Head of caudate nucleus (tissue), 42 donors: ENCODE measurements at places on chromosomes 4 and X.
A peak's percentile ranks its signal among the peaks of the same experiment; 100 is the strongest.

- no peak for DNase-seq
These were observed 11.3 kb upstream of the PLAC1 start for GRCh38 chrX:134669378-134670098.

GRCh38 chrX:144293229-144293628 is 409.4 kb downstream of the UBE2NL start:
- no peak for DNase-seq

GRCh38 chrX:136866337-136867095 is 14.0 kb downstream of the RBMX start:
- DNase-seq: no peak

DNA sequence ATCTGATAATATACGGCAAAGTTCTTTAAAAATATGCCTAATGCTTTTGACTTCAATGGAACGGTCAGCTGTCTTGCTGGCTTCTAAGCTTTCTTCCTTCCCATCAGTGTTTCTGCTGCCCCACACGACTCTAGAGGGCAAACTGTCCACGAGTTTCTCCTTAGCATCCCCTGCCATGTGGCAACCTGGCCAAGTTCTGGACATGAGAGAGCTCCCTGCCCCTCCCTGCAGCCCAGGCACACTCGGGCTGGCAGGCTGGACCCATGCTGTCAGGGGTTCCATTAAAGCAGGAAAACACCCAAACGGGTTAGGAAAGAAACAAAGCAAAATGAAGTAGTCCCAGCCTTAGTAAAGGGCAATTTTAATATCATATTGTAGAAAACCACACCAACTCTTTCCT is 38.8 kb downstream of the KDR start:
- peak; percentile 65 for DNase-seq

GRCh38 chr4:166501941-166502382 is 628.9 kb downstream of the TLL1 start:
- no peak for DNase-seq

GRCh38 chrX:53714580-53715345 is 28.2 kb upstream of the HUWE1 start:
- DNase-seq: no peak

DNA sequence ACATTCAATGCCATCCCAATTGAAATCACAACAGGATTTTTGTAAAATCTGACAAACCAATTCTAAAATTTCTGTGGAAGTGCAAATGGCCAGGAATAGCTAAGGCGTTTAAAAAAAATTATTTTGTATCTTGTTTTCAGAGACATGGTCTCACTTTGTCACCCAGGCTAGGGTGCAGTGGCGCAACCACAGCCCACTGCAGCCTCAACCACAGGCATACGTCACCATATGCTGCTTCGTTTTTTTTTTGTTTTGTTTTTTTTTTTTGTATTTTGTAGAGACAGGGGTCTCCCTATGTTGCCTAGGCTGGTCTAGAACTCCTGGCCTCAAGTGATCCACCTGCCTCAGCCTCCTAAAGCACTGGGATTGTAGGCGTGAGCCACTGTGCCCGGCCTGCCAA is 24.5 kb downstream of the ZNF41 start:
- no peak for DNase-seq

DNA sequence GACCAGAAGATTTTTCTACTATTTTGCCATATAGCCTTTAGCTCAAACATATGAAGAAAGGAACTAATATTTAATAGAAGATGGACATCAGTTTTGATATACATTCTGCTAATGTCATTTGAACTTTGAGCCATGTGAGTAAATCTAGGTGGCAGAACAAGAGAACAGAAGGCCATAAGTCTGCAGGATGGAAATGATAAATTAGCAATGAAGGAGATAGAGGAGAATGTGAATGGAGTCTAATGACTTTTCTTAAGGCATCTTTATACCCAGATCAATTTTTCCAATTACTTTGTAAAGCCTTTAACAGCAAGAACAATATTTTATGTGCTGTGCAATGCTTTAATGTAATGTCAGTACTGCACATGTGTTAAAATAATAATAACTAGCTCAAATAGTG is 30.1 kb upstream of the ALG13 start:
- no peak for DNase-seq

- DNase-seq: no peak
These were observed 261.5 kb upstream of the FTHL17 start for GRCh38 chrX:31333165-31333831.

DNA sequence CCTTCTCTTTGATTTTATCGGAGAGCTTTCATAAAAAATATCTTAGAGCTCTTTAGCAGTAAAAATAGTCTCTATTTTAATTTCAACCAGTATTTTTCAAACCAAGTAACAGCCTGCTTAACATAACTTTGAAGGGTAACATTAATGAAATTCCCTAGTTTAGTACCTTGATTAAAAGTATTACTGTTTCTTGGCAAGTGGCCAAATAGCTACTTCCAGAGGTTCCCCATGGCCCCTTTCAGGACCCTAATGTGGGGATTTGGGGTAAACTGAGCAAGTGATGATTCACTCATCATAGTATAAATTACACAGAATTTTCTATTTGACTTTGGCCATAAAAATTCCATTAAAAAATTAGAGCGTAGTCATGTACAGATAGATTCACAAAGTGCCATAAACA is 211.0 kb downstream of the CAMK2D start:
- DNase-seq: no peak

- DNase-seq: no peak
These were observed 415 bp downstream of the SHISA3 start for GRCh38 chr4:42397635-42398170.

GRCh38 chrX:149631234-149632165 is at the start of gene TMEM185A:
Gene TMEM185A (minus strand): TSS chrX:149631792. CDS start chrX:149631580, 212 bp downstream.
- peak; percentile 42 for DNase-seq

DNA sequence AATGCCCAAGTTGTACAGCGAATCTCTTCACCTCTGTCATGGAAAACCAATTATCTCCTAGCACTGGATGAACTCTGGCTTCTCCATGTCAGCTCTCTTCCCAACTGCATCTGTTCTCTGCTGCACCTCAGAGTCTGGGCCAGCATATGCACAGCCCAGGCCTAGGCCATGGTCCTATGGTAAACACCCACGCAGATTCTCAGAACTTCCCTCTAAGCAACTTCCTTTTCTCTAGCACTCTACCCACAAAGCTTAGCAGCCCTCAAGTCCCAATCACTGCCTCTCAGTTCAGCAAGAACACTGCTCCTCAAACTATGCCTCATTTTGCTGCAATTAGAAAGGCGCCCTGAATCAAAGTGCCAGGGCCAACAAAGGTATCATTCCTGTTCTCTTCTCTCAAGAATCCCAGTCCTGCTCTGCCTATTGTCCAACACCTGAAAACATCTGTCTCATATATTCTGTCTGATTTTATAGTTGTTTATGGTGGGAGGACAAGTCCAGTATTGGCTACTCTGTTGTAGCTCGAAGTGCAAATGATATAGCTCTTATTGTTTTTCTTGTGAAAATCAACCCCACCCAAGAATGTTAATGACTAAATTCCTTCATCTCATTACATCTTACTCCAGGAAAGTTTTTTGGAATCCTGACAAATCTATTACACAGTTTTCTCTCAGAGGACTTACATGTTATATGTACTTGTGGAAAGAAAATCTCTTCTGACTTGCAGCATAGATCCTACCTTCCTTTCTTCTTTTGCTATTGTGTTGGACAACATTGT is 85.4 kb downstream of the DCHS2 start:
- DNase-seq: no peak

- no peak for DNase-seq
These were observed 23.6 kb downstream of the ANTXR2 start for GRCh38 chr4:80049402-80049801.

DNA sequence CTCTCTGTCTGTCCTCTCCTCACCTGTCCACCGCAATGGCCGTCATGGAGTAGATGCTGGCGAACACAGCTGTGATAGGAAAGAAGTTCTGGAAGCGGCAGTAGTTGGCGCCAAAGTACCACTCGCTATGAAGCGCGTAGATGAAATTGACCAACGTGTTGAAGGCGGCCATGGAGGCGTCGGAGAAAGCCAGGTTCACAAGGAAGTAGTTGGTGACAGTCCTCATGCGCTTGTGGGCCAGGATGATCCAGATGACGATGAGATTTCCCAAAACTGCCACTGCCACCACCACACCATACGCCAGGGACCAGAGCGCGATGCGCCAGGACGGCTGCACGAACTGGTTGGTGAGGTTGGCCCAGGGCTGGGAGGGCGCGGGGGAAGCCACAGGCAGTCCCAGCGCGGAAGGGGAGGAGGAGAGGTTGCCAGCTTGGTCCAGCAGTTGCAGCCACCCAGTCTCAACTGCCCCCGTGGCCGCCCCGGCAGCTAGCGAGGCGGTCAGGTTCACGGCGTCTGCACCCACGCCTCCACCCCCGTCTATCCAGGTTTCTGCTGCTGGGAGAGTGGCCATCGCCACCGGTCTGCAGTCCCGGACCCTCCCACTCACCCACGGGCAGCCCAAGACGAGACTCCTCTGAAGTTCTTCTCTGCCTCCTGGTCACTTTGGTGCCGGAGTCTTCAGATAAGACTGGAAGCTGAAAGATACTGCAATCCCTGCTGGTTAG is 518 bp downstream of the TACR3 start:
- DNase-seq: no peak
